ENCODE measurements at places on chromosomes 11 and 22. TPM values are rescaled to one million over a fixed set of nuclear protein-coding genes. Genes with fewer than 3 reads are reported as not detected.

HSPB2 gene
- total RNA-seq = 0.28 TPM

NRGN gene
- 1.3 TPM for total RNA-seq

VSIG10L2 gene
- total RNA-seq = not detected

HSCB gene
- 13.4 TPM for total RNA-seq

GLYAT gene
- total RNA-seq = not detected

KAT5 gene
- total RNA-seq = 37.5 TPM

OTOG gene
- total RNA-seq = not detected

OR8B12 gene
- total RNA-seq = not detected

TREH gene
- total RNA-seq = 0.09 TPM

INS gene
- total RNA-seq = not detected

All from endothelial cell of coronary artery (primary cell).